Mucosa of descending colon (tissue), 3 donors: ENCODE measurements at places on chromosomes 6 and 20. TPM values are rescaled to one million over a fixed set of nuclear protein-coding genes. Genes with fewer than 3 reads are reported as not detected.

GRCh38 chr20:33507461-33507860 is 17.6 kb downstream of the CBFA2T2 start:
- DNase-seq, result no peak

- DNase-seq, result peak; percentile 80
These were observed 268.2 kb downstream of the CDC5L start for GRCh38 chr6:44655412-44656342.

DNA sequence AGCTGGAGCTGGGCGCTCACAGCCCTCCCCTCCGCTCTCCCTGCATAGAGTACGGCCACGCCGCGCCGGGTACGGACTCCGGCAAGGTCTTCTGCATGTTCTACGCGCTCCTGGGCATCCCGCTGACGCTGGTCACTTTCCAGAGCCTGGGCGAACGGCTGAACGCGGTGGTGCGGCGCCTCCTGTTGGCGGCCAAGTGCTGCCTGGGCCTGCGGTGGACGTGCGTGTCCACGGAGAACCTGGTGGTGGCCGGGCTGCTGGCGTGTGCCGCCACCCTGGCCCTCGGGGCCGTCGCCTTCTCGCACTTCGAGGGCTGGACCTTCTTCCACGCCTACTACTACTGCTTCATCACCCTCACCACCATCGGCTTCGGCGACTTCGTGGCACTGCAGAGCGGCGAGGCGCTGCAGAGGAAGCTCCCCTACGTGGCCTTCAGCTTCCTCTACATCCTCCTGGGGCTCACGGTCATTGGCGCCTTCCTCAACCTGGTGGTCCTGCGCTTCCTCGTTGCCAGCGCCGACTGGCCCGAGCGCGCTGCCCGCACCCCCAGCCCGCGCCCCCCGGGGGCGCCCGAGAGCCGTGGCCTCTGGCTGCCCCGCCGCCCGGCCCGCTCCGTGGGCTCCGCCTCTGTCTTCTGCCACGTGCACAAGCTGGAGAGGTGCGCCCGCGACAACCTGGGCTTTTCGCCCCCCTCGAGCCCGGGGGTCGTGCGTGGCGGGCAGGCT is 4.6 kb downstream of the KCNK15 start:
- DNase-seq, result no peak

- DNase-seq, result no peak
These were observed 25.1 kb downstream of the JAG1 start for GRCh38 chr20:10648651-10649050.

- DNase-seq, result no peak
These were observed 10.8 kb upstream of the GNRH2 start for GRCh38 chr20:3032624-3033023.

DNA sequence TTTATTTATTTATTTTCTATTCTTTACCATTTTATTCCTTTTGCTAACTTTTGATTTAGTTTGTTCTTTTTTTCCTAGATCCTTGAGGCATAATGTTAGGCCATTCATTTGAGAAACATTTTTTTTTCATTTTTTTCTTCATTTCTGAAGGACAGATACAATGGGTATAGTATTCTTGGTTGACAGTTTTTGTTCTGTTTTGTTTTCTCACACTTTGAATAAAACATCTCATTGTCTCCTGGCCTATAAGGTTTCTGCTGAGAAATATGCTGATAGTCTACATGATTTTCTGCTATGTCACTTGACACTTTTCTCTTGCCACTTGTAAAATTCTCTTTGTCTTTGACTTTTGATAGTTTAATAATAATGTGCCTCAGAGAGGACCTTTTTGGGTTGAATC is 294.6 kb upstream of the EPHA7 start:
- no peak for DNase-seq

DNA sequence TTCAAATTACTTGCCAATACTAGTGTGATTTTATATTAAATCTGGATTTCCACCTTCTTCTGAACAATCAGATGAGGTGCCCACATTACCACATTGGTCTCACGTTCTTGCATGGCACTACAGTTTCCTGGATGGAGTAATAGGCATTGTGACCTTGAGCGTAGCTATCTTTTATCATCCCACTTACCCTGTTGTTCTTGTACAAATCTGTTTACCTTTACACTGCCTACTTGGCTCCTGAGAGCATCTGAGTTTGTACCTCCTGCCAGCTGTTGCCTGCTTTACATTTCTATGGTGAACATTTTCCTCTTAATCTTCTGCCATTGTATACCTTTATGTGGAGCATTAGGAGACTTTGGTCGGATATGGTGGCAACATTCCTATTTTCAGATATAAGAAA is 90.7 kb downstream of the AKAP7 start:
- DNase-seq, result no peak

The MYB gene
- 26.5 TPM for total RNA-seq
